ENCODE measurements at places on chromosomes 13 and 19. TPM values are rescaled to one million over a fixed set of nuclear protein-coding genes. Genes with fewer than 3 reads are reported as not detected.

Gene SERTM1
- not detected for total RNA-seq

Gene ZNF440
- 0.09 TPM for total RNA-seq

Gene SIGLEC8
- total RNA-seq: not detected

Gene NLRP11
- total RNA-seq: 0.01 TPM

Gene MBD3L2
- not detected for total RNA-seq

Gene KIR2DL3
- total RNA-seq: not detected

Gene CBY2
- not detected for total RNA-seq

Gene UBE2L5
- not detected for total RNA-seq

Gene RNF113B
- total RNA-seq: not detected

Gene RAB20
- total RNA-seq: 2.5 TPM

Gene MEIOSIN
- 0.06 TPM for total RNA-seq

Gene ELSPBP1
- total RNA-seq: not detected

Gene KLHL1
- not detected for total RNA-seq

Gene ZNF682
- not detected for total RNA-seq

Gene CDX2
- total RNA-seq: 0.64 TPM

Gene LIM2
- not detected for total RNA-seq

Gene OR7A5
- not detected for total RNA-seq

Gene PSG4
- 0.71 TPM for total RNA-seq

Gene FRY
- 0.10 TPM for total RNA-seq

Gene TMED1
- 31.2 TPM for total RNA-seq

Gene ZNF433
- not detected for total RNA-seq

Gene RFXAP
- total RNA-seq: 0.89 TPM

Gene FOXA3
- total RNA-seq: 0.92 TPM

Gene C19orf33
- total RNA-seq: 761 TPM

Gene ZNF497
- total RNA-seq: 1.2 TPM

Gene SULT2A1
- not detected for total RNA-seq

Gene SLC10A2
- total RNA-seq: not detected

Gene ZNF534
- not detected for total RNA-seq

Gene C19orf85
- not detected for total RNA-seq

Gene EXOC3L2
- 1.8 TPM for total RNA-seq

Gene APOC4
- total RNA-seq: not detected

Gene MYO16
- 0.06 TPM for total RNA-seq

Gene FCAR
- not detected for total RNA-seq

Gene RASAL3
- not detected for total RNA-seq

Gene AMH
- 14.0 TPM for total RNA-seq

Gene ZNF616
- 0.97 TPM for total RNA-seq

Gene CRB3
- 5.0 TPM for total RNA-seq

Gene NPHS1
- 0.45 TPM for total RNA-seq

All from A549 treated with AZD2906 at 1 μM for 4 hours (cell line).